ENCODE measurements at places on chromosomes 16 and 17. TPM values are rescaled to one million over a fixed set of nuclear protein-coding genes. Genes with fewer than 3 reads are reported as not detected.

Gene XAF1
- 11.1 TPM for total RNA-seq

Gene KRT39
- total RNA-seq: not detected

Gene VPS9D1
- total RNA-seq: 4.6 TPM

Gene CANT1
- total RNA-seq: 21.9 TPM

Gene SLFN13
- 5.1 TPM for total RNA-seq

DNA sequence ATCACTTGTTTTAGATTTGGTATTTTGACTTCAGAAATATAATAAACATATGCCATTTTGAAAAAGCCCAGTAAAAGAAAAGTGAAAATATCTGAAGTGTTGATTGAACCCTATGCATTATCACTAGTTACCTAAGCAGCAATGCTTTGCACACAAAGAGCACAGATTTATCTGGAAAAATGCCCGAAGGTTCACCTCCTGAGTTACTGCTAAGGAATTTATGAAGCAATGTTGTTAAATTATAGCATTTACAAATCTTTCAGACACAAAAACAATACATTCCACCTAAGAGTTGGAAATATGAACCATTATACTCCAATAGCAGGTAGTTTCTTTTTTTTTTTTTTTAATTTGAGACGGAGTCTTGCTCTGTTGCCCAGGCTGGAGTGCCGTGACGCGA is 38.9 kb upstream of the GHDC start:
- peaks cover 24% of the 10 kb centered on the region for H3K4me1 ChIP-seq
- no peaks in the 10 kb centered on the region for H3K27me3 ChIP-seq
- no peak for DNase-seq
- peaks cover 7% of the 10 kb centered on the region for H3K36me3 ChIP-seq
- H3K27ac ChIP-seq: no peak overlapping the region
- H3K4me3 ChIP-seq: no peak overlapping the region

- no peaks in the 10 kb centered on the region for H3K4me1 ChIP-seq
- H3K4me3 ChIP-seq: no peak overlapping the region
- DNase-seq: no peak
- no peak overlapping the region for H3K27ac ChIP-seq
- H3K27me3 ChIP-seq: no peaks in the 10 kb centered on the region
Observed at GRCh38 chr16:7231762-7232161, 100.9 kb upstream of the RBFOX1 start.

- H3K27ac ChIP-seq: peak overlapping the region; percentile 36
- H3K4me3 ChIP-seq: no peak overlapping the region
- no peak for DNase-seq
- no peaks in the 10 kb centered on the region for H3K27me3 ChIP-seq
- no peaks in the 10 kb centered on the region for H3K36me3 ChIP-seq
Observed at GRCh38 chr17:80649672-80650330, 105.2 kb downstream of the RPTOR start.

GRCh38 chr16:47158992-47159391 is 15.2 kb upstream of the NETO2 start:
- no peaks in the 10 kb centered on the region for H3K4me1 ChIP-seq
- no peak for DNase-seq
- H3K27ac ChIP-seq: no peak overlapping the region
- no peak overlapping the region for H3K4me3 ChIP-seq
- H3K36me3 ChIP-seq: peaks cover 31% of the 10 kb centered on the region
- H3K27me3 ChIP-seq: no peaks in the 10 kb centered on the region

GRCh38 chr17:64502021-64502420 is 4.1 kb downstream of the DDX5 start:
- peaks cover 54% of the 10 kb centered on the region for H3K36me3 ChIP-seq
- no peaks in the 10 kb centered on the region for H3K27me3 ChIP-seq
- no peak overlapping the region for H3K4me3 ChIP-seq
- H3K27ac ChIP-seq: no peak overlapping the region

DNA sequence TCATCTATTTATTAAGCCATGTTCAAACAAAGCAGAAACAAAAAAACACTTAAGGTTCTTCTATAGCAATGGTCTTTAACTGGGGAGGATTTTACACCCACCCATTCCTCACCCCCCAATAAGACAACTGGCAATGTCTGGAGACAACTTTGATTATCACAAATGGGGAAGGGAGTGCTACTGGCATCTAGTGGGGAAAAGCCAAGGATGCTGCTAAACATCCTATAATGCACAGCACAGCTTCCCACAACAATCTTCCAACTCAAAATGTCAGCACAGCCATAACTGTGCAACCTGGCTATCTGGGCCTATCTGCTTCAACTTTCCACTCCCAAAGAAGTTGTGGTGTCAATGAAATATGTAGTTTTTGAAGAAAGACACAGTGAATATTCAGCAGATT is 1044.4 kb downstream of the CDH8 start:
- no peak overlapping the region for H3K27ac ChIP-seq
- no peak for DNase-seq
- H3K4me3 ChIP-seq: no peak overlapping the region
- H3K4me1 ChIP-seq: no peaks in the 10 kb centered on the region
- H3K36me3 ChIP-seq: no peaks in the 10 kb centered on the region

DNA sequence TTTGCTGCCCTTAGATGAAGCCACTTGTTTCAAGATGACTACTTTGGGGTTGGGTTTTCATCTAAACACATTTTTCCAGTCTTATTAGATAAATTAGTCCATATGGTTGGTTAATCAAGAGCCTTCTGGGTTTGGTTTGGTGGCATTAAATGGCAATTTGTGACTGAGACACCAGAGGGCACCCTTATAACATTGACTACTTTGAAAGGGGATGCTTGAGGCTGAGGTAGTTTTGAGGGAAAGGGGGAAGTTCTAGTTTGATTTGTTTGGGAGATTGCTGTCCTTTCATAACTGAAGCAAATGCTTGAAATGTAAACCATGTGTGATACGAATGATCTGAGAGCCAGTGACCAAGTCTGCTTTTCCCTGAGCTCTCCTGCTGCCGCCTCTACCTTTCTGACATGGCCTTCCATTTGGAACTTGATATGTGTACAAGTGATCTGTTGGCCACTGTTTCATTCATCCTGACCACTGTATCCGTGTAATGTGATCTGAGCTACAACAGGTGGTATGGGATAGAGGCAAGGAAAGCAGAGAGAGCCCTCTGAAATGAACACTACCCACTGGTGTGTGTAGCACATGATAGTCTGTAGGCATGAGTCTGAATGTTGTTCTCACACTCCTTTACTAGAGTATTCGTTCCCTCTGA is 5.8 kb upstream of the RARA start:
- no peaks in the 10 kb centered on the region for H3K27me3 ChIP-seq
- H3K4me1 ChIP-seq: peaks cover 52% of the 10 kb centered on the region
- no peak overlapping the region for H3K4me3 ChIP-seq
- DNase-seq: no peak
- peak overlapping the region; percentile 43 for H3K27ac ChIP-seq

DNA sequence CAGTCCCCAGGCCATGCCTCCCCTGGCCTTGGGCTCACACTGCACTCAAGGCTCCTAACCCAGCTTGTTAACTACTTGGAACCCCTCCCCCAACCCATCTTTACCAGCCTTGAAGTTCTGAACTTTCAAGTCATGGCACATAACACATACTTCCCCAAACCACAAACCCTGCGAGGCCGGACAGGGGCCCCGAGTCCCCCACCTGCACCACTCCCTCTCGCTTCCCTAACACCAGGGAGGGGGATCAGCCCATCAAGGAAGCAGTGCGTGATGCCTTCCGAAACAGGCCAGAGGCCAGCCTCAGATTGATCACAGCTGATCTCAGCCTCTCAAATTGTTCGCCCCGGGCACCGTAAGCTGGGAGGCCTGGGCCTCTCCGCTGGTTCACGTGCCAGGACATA is 3.0 kb upstream of the NLRC3 start:
- H3K27me3 ChIP-seq: peaks cover 7% of the 10 kb centered on the region
- H3K27ac ChIP-seq: no peak overlapping the region
- H3K4me1 ChIP-seq: peaks cover 14% of the 10 kb centered on the region
- no peak for DNase-seq
- H3K4me3 ChIP-seq: no peak overlapping the region
